IPS-NIHi11 (cell line): ENCODE measurements at places on chromosomes 16 and 17.

GRCh38 chr17:57355090-57355859, 99.0 kb downstream of the MSI2 start:
- DNase-seq: no peak

GRCh38 chr17:75069783-75070182, 18.0 kb upstream of the SLC16A5 start:
- DNase-seq: no peak

- no peak for DNase-seq
These were observed 28.3 kb upstream of the CDC42EP4 start for GRCh38 chr17:73340093-73340596.

DNA sequence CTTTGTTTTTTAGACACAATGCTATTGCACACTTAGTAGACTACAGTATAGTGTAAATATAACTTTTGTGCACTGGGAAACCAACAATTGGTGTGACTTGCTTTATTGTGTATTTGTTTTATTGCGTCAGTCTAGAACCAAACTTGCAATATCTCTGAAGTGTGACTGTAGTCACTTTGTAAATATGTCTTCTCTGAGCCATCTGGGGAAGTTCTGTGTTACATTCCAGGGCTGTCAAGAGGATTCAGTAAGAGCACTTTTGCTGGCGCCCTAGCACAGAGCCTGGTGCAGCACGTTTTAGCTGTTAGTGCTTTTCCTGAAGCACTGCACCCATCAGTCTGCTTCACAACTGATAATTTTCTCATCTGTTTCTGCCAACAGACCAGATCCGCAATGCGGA, 73.2 kb downstream of the NT5M start:
- DNase-seq: no peak

DNA sequence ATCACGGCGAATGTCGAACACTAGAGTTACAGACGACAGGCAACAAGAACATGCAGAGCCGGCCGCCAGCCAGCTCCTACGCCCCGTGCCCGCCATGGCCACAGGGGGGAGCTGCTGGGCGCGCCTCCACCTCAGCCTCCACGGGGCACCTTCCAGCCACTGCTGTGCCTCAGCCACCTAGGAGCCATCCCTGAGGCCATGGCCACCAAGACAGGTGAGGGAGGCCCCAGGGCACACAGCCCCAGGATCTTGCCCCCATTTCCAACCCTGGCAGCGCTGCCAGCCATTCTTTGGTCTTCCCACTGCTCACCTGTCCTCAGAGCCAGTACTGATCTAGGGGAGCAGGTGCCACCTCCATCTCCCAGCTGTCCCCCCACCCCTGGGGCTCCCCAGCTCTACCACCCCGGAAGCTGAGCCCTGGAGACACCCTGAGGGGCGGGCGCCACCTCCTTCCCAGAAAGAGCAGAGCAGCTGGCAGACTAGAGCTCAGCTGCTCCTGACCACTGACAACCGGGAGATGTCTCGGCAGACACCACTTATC, 11.8 kb downstream of the GNPTG start:
- DNase-seq: peak; percentile 96

DNA sequence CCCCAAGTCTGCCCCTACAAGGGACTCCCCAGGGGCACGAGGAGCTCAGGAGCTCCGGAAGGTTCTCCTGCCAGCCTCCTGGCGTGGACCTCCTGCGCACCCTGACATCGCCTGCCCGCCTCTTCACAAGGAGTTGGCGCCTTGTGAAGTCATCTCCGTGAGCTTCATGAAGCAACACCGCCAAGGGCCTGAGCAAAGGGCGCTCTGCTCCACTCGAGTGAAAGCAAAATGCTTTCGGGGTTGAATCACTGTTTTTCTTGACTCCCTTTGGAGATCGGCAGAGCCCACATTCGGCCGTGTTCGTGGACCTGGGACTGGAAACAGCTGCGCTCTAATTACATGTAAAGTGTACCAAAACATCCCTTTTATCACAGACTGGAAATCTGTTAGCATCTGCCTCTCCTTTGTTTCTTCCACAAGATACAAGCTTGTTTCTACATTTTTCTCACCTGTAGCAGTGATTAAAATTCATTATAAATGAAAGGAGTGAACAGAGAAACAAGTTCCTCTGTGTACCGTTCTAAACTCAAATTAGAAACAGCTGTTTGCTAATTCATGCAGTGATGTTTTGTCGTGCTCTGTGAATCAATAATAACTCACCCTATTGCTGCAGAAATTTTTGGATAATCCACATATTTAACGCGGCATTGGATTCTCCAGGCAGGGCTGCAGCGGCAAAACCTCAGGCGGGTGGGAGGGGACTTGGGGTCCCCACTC, 203.3 kb downstream of the ZNF423 start:
- no peak for DNase-seq

DNA sequence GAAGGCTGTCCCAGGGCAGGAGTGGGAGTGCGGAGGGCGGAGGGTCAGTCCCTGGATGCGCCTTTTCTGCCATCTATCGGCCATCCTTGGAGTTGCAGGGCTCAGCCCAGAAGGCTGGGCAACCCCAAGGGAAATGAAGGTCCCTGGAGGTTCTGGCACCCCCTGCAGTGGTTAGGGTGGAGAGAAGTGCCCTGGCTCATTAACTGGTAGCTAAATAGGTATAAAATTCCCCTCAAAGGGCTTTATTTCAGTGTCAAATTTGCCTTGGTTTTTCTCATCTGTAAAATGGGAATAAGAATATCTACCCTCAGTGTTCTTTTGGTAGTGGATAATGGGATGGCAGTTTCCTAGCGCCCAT, 22.4 kb downstream of the C17orf75 start:
- peak; percentile 93 for DNase-seq

DNA sequence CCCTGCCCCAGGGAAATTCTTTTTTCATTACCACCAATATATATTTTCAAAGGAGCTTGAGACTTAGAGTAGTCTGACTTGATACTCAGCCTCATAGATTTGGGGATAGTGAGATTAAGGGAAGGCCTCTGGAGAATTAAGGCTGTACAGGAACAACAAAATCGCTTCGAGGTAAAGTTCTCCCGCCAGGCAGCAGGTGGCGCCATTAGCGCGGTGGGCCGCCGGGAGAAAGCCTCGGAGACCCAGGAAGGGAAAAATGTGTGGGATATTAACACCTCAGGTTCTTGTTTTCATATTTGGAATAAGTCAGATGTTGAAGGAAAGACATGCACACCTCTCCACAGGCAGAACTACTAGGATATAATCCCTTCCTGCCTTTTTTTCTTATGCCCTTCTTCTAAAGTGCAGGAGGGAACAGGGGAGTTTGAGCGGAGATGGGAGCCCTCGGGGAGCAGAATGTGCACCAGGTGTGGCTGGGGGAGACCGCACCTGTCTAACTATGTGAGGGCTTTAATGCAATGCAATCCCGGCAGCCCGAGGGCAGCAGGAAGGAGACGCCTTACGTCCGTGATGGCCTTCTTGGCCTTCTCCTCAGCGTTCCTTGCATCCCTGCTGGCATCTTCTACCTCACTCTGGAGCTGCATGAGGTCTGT, 25.9 kb downstream of the MYH3 start:
- DNase-seq: peak; percentile 66

- DNase-seq: no peak
These were observed 34.0 kb upstream of the PIRT start for GRCh38 chr17:10871914-10872313.

GRCh38 chr17:81884520-81884919, 6.9 kb downstream of the ALYREF start:
- no peak for DNase-seq

DNA sequence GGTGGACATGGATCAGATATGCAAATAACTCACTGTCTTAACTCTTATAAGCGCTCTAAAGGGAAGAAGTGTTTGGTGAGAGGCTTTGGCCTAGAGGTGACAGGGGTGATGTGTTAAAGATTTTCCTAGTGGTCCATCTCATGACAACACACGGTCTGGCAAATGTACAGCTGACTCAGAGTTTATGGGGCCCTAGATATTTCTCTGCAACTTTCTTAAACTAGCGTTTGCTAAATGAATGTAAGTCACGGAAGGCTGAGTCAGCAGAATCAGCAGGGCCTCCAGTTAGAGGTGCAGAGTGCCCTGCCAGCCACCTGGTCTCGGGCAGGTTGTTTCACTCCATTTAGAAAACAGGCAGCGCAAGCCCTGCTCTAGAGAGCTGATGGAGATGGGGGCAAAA, 40.1 kb downstream of the CLEC16A start:
- DNase-seq: no peak

- no peak for DNase-seq
These were observed 71.1 kb downstream of the CPPED1 start for GRCh38 chr16:12732600-12732999.

DNA sequence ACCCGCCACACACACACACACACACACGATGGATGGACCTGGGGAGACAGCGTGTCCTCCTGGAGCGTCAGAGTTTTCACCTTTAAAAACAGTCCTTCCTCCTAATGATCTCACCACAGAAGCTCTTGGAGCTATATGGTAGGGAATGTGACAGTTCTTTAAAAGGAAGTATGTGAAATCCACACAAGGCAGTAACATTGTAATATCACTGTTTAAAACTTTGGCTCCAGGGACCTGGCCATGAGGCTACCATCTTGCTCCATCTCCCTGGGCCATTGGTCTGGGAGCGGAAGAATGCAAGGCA, 302.4 kb downstream of the SOX9 start:
- no peak for DNase-seq

GRCh38 chr17:78865682-78866390, 25.2 kb upstream of the USP36 start:
- DNase-seq: peak; percentile 81

GRCh38 chr16:20074099-20074991, 655 bp upstream of the GPR139 start:
- peak; percentile 22 for DNase-seq

DNA sequence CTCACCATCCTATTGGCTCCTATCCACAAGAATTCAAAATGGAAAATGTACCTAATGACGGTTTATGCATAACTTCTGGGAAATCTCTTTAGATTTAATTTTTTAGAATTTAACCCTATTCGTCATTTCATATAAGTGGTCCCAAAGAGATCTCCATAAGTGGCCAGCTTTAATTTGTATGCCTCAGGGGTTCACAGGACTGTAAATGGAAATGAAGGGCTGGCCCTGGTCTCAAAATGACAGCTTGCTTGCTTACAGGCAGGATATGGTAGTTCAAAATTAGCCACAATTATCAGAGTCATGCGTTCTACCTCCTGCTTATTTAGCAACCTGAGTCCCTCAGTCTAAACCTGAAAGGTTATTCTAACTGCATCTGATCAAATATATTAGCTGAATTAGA, 6.6 kb upstream of the NACA2 start:
- no peak for DNase-seq

DNA sequence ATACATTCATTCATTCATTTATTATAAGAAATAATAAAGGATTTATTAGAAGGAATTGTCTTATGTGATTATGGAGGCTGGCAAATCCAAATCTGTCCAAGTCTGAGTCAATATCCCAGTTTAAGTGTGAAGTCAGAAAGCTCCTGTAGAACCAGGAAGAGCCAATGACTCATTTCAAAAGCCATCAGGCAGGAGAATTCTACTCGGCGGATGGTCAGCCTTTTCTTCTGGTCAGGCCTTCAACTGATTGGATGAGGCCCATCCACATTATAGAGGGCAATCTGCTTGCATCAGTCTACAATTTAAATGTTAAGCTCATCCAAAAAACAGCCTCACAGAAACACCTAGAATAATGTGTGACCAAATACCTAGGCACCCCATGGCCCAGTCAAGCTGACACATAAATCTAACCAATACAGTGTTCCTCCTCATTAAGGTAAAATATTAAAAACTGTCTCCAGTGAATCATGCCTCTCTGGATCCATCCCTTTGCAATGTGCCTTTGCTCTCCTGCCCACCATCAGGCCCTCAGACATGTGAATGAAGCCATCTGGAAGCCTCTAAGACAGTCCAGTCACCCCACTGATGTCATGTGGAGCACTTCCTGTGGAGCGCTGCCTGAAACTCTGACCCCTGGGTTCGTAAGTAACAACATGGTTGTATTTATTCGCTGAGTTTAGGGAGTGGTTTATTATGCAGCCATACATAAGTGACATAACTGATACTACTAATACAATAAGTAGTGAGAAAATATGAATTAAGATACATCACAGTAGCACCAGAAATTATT, 69.2 kb upstream of the WSB1 start:
- no peak for DNase-seq

GRCh38 chr16:35152067-35152627, 1692.7 kb downstream of the TP53TG3F start:
- no peak for DNase-seq

DNA sequence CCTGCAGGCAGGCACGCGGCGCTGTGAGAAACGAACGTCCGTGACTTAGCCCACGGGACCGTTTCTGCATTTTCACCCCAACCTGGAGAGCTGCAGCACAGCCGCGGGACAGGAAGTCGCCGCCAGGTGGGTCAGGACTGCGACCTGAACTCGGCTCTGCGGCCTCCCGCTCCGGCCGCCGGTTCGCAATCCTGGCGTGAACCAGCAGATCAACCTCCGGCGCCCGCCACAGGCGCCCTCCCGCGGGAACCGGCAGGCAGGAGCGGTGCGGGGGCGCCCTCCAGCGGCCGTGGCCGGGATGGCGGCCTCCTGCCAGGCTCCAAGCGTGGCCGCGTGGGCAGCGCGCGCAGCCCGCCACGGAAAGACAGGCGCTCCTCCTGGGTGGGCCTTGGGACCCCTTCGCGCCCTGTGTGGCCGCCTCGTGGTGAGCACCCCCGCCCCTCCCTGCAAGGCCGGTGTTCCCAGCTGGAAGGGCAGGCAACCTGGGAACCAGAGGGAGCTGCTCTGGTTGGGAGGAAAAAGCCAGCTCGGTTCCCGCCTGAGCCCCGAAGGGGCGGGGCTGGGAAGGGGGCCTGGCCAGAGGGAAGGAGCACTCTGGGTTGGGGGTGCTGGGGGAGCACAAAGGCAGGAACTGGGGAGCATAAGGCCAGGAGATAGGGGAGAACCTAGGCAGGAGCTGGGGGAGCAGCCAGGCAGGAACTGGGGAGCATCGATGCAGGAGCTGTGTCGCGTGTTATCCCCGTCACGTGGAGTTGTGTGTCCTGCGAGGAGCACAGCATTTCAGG, 28.2 kb downstream of the ACTG1 start:
- peak; percentile 88 for DNase-seq

- no peak for DNase-seq
These were observed 40.8 kb upstream of the SEC14L1 start for GRCh38 chr17:77099997-77100396.

GRCh38 chr17:82468692-82469091, 10.2 kb downstream of the NARF start:
- DNase-seq: no peak

DNA sequence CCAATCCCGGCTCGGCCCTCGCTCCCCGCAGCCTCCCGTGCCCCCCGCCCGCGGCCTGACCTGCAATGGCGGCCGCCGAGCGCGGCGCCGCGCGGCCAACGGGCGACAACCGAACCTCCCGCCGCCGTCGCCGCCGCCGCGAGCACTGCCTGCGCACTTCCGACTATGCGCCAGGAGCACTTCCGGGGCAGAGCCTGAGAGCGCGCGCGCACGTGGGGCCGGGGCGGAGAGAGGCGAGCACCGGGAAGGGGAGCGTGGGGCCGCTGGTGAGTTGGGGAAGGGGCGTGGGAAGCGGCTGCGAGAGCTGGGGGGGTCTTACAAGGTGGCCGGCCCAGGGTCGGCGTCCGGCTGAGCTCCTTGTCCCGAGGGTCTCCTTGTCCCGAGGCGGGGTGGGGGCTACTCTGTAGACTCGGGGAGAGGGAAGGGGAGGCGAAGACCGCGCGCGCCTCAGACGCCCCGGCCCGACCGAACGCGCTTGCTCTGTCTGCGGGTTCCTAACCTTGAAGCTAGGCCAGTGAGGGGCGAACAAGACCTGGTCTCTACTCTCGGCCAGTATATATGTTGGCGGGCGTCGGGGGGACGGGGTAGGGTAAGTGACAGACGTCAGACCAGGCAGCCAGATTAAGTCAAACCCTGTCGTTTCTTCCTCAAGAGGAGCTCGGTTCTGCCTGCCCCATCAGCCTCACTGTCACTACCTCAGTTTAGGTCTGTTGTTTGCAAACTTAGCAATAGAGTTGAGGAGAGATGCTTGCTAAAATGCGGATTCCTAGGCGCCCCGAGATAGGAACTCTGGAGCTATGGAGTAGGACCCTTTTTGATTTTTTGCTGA, at the start of the genes CHTF8 and UTP4:
CHTF8 (minus strand) TSS at position 165 of the 829 bp plus-strand sequence. CDS start 11,130 bp downstream, outside the sequence.
UTP4 (plus strand) TSS at position 226 of the 829 bp plus-strand sequence. CDS start 811 bp downstream, outside the sequence.
- peak; percentile 91 for DNase-seq
